ENCODE measurements at places on chromosomes 4 and X. TPM values are rescaled to one million over a fixed set of nuclear protein-coding genes. Genes with fewer than 3 reads are reported as not detected.

DNA sequence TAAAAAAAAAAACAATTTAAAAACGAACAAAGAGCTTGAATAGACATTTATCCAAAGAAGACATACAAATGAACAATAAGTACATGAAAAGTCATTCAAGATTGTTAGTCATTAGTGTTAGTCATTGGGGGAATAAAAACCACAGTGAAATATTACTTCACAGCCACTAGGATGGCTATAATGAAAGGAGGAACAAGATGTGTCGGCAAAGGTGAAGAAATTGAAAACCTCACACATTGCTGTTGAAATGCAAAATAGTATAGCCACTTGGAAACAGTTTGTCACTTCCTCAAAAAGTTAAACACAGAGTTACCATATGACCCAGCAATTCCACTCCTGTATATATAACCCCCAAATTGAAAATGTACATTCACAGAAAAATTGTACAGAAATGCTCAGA lies 45.2 kb upstream of the SLC39A8 start:
- no peak for DNase-seq
- no peaks in the 10 kb centered on the region for H3K36me3 ChIP-seq
- H3K27me3 ChIP-seq = no peaks in the 10 kb centered on the region
- no peak overlapping the region for H3K4me3 ChIP-seq
- no peaks in the 10 kb centered on the region for H3K4me1 ChIP-seq

- H3K4me3 ChIP-seq = no peak overlapping the region
- no peaks in the 10 kb centered on the region for H3K4me1 ChIP-seq
- no peak for DNase-seq
- H3K27me3 ChIP-seq = no peaks in the 10 kb centered on the region
- no peaks in the 10 kb centered on the region for H3K36me3 ChIP-seq
Measured at GRCh38 chrX:132169554-132169953, 41.7 kb upstream of the FRMD7 start.

DNA sequence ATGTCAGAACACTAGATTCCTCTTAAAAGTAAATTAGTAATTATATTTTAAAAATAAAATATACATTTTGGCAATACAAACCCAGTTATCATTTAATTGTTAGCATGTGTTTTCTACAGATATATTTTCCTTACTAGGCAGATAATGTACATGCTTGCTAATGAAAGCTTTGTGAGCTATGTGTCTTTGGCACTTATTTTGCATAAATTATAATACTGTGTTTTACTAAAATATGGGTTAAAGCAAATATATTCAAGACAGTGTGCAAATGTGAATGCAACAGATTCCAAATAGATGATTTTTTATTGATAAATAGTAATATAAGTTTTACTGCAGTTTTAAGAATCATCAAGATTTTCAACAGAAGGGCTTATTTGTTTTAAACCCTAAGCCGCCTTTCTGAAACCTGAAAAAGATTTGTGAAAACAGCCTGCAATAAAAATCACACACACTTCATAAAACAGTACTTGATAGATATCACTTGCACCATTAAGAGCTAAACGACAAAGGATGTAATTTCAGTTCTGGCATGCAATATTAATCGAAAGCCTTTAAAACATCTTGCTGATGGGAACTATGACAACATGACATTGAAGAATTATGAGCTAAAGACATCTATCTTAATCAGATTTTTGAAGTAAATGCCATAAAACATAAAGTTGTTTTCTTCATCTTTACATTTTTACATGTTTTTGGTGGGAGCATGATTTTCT lies 333.3 kb downstream of the DCTD start:
- H3K27ac ChIP-seq = no peak overlapping the region
- DNase-seq = no peak
- H3K27me3 ChIP-seq = no peaks in the 10 kb centered on the region
- H3K4me1 ChIP-seq = no peaks in the 10 kb centered on the region
- no peak overlapping the region for H3K4me3 ChIP-seq

GRCh38 chr4:176137631-176138030 lies 57.8 kb downstream of the SPATA4 start:
- no peak overlapping the region for H3K4me3 ChIP-seq
- DNase-seq = no peak
- H3K27me3 ChIP-seq = no peaks in the 10 kb centered on the region
- no peaks in the 10 kb centered on the region for H3K36me3 ChIP-seq

DNA sequence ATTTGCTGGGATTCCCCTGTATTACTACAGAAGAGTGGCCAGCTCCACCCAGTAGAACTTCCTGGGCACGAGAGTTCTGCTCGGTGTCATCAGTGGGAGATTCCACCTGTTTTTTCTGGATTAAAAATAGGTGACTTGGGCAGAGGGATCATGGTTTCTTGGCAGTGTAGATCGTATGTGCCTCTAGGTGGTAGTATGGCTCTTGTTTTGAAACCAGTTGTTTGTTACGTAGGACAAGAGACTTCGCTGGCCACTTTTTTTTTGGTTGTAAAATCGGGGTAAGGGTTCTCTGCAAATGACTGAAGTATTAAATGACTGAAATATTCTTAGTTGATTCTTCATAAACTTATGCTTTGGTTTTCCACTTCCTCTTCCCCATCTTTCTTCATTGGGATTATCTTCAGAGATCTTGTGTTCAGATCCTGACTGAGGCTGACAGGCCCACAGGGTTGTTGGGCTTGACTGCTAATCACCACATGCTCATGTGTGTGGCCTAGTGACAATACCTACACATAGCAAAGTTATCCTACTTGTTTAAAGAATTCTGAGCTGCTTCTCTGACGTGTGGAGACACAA lies 43.8 kb upstream of the WDR1 start:
- H3K27me3 ChIP-seq = no peaks in the 10 kb centered on the region
- no peaks in the 10 kb centered on the region for H3K4me1 ChIP-seq
- no peak overlapping the region for H3K27ac ChIP-seq
- H3K36me3 ChIP-seq = no peaks in the 10 kb centered on the region
- H3K4me3 ChIP-seq = no peak overlapping the region

The HSFX2 gene
- total RNA-seq = not detected

GRCh38 chr4:105963461-105964400 lies 68.5 kb downstream of the NPNT start:
- no peak for DNase-seq
- no peak overlapping the region for H3K4me3 ChIP-seq
- H3K36me3 ChIP-seq = no peaks in the 10 kb centered on the region
- H3K27ac ChIP-seq = no peak overlapping the region
- no peaks in the 10 kb centered on the region for H3K4me1 ChIP-seq
- no peaks in the 10 kb centered on the region for H3K27me3 ChIP-seq

DNA sequence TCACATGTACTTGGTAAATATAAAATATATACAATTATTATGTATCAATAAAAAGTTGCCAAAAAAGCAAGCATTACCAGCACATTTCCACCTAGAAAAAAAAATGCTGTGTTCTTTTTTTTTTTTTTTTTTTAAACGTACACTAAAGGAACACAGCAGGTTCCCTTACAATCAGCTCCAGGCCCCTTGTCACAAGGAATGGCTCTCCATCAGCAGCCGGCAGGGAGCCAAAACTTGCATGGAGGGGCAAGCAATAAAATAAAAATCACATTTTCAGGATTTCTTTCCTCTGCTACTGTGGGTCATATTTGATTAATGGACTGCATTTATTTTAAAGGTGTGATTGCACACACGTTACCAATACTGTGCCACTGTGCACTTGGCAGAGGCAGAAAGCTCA lies 460.3 kb downstream of the GPAT3 start:
- H3K4me3 ChIP-seq = no peak overlapping the region
- H3K4me1 ChIP-seq = no peaks in the 10 kb centered on the region
- no peak for DNase-seq
- no peak overlapping the region for H3K27ac ChIP-seq
- no peaks in the 10 kb centered on the region for H3K27me3 ChIP-seq
- H3K36me3 ChIP-seq = no peaks in the 10 kb centered on the region

The CT47B1 gene
- total RNA-seq = not detected

- no peaks in the 10 kb centered on the region for H3K27me3 ChIP-seq
- H3K27ac ChIP-seq = no peak overlapping the region
- no peaks in the 10 kb centered on the region for H3K4me1 ChIP-seq
- no peak overlapping the region for H3K4me3 ChIP-seq
- H3K36me3 ChIP-seq = no peaks in the 10 kb centered on the region
Measured at GRCh38 chrX:16628946-16629595, 20.9 kb upstream of the S100G start.

- no peaks in the 10 kb centered on the region for H3K27me3 ChIP-seq
- peaks cover 2% of the 10 kb centered on the region for H3K36me3 ChIP-seq
- DNase-seq = no peak
- H3K27ac ChIP-seq = no peak overlapping the region
- no peak overlapping the region for H3K4me3 ChIP-seq
- no peaks in the 10 kb centered on the region for H3K4me1 ChIP-seq
Measured at GRCh38 chr4:68693325-68694075, 23.0 kb upstream of the UGT2B15 start.

DNA sequence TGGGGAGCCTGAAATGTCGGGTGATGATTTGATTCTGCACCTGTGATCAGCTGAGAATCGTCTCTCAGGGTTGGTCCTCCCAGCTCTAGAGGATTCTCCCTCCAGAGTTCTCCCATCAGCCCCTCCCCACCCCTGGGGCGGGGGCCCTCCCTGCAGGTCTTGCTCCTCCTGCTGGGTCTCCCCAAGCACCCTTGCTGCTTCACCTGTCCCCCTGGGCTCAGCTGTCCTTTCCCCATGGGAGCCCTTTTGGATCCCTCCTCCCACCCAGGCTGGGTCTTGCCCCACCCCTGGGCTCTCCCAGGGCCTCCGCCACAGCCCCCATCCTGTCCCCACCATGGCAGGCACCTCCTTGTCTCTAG lies 22.2 kb downstream of the PSAPL1 start:
- peak; percentile 5 for DNase-seq
- H3K27me3 ChIP-seq = no peaks in the 10 kb centered on the region
- H3K36me3 ChIP-seq = no peaks in the 10 kb centered on the region
- no peak overlapping the region for H3K27ac ChIP-seq
- no peaks in the 10 kb centered on the region for H3K4me1 ChIP-seq

- no peak overlapping the region for H3K4me3 ChIP-seq
- no peaks in the 10 kb centered on the region for H3K4me1 ChIP-seq
- H3K27ac ChIP-seq = no peak overlapping the region
- no peaks in the 10 kb centered on the region for H3K36me3 ChIP-seq
- no peaks in the 10 kb centered on the region for H3K27me3 ChIP-seq
Measured at GRCh38 chr4:152166567-152166966, 369.3 kb downstream of the FBXW7 start.

DNA sequence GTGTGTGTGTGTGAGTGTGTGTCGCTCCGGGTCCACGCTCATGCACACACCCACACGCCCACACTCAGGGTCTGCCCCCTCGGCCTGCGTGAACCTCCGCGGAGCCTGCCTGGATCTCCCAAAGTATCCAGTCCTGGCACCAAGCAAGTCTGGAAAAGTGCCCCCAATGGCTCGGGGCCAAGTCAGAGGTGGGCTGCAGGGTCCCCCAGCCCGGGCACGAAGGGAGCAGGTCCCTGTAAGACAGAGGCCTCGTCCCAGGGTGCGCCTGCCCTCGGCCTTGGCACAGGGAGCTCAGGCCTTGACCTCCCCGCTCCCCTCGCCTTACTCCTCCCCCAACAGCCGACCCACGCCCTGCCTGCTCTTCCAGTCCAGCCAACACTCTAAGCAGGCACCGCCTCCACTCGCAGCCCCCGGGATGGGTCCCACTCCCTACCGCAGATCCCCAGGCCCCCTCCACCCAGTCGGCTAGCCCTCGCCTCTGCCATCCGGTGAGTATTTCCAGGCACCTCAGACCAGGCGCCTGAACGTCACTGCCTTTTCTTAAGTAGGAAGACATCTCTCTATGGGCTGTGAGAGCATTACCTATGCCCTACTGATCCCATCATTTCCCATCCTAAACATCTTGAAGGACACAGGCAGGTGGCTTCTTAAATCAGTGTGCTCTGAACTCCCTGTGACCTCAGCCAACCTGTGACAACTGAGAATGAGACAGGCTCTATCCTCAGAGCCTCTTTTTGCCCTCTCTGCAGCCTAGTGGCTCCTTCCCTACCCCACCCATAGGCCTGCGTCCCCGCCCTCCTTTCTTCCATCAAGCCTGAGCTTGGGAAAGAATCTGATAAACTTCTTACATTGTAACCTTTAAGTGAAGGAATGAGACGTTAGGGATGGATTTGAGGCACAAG lies 704 bp downstream of the FAM114A1 start:
- no peaks in the 10 kb centered on the region for H3K27me3 ChIP-seq
- peaks cover 4% of the 10 kb centered on the region for H3K4me1 ChIP-seq
- no peaks in the 10 kb centered on the region for H3K36me3 ChIP-seq
- DNase-seq = peak; percentile 58
- H3K27ac ChIP-seq = peak overlapping the region; percentile 99

DNA sequence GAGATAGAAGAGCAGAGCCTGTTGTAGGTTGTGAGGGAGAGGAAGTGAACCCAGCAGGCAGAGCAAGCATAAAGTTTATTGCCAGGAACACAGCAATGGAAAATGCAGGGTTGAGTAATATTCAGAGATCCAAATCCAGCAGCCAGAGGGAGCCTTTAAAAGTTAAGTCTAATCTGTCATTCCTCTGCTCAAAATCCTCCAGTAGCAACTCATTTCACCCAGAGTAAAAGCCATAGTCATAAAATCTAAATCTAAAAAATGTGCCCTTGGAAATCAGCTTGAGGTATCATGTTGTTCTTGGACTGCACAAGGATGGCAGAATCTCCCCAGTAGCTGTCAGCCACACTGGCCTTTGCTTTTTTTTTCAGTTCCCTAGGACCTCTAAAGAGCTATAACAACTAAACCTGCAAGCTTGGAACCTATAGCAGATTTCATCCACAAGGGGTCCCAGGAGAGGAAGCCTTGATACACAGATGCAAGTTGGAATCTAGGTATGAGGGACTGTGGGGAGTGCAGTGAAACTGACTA lies 62.9 kb upstream of the FRAS1 start:
- no peak overlapping the region for H3K4me3 ChIP-seq
- H3K36me3 ChIP-seq = no peaks in the 10 kb centered on the region
- no peaks in the 10 kb centered on the region for H3K4me1 ChIP-seq
- DNase-seq = no peak
- H3K27me3 ChIP-seq = no peaks in the 10 kb centered on the region
- H3K27ac ChIP-seq = no peak overlapping the region

GRCh38 chrX:47358387-47359065 lies 11.9 kb upstream of the ZNF157 start:
- no peaks in the 10 kb centered on the region for H3K36me3 ChIP-seq
- H3K27me3 ChIP-seq = no peaks in the 10 kb centered on the region
- H3K4me3 ChIP-seq = no peak overlapping the region
- no peaks in the 10 kb centered on the region for H3K4me1 ChIP-seq

- no peaks in the 10 kb centered on the region for H3K27me3 ChIP-seq
- no peaks in the 10 kb centered on the region for H3K4me1 ChIP-seq
- no peaks in the 10 kb centered on the region for H3K36me3 ChIP-seq
- H3K4me3 ChIP-seq = no peak overlapping the region
- H3K27ac ChIP-seq = no peak overlapping the region
- no peak for DNase-seq
Measured at GRCh38 chr4:58070726-58071125, 960.5 kb upstream of the IGFBP7 start.

The JAKMIP1 gene
- total RNA-seq = not detected

DNA sequence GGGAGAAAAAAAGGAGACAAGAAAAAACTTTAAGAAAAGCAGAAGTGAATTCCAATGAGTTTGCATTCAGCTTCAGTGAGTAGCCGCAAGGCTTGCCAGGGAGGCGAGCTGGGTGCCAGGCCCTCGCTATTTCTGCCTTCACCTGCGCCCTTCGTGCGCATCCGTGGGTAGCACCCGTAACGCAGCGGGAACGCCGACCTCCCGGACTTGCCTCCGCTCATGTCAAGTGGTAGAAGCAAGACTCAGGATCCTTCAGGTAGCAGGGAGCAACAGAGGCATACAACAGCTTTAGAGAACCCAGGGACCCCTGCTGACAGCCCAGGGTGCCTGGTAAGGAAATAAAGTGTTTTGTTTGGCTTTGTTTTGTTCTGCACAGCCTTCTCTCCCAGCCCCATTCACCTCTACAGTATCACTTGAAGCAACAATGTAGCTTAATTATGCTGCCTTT lies 140.0 kb upstream of the BCOR start:
- H3K4me1 ChIP-seq = no peaks in the 10 kb centered on the region
- no peaks in the 10 kb centered on the region for H3K27me3 ChIP-seq
- H3K36me3 ChIP-seq = no peaks in the 10 kb centered on the region
- no peak for DNase-seq

The TLR6 gene
- 5.8 TPM for total RNA-seq

All from uterus (tissue), 4 donors.